ENCODE measurements at places on chromosomes 2 and 18.

DNA sequence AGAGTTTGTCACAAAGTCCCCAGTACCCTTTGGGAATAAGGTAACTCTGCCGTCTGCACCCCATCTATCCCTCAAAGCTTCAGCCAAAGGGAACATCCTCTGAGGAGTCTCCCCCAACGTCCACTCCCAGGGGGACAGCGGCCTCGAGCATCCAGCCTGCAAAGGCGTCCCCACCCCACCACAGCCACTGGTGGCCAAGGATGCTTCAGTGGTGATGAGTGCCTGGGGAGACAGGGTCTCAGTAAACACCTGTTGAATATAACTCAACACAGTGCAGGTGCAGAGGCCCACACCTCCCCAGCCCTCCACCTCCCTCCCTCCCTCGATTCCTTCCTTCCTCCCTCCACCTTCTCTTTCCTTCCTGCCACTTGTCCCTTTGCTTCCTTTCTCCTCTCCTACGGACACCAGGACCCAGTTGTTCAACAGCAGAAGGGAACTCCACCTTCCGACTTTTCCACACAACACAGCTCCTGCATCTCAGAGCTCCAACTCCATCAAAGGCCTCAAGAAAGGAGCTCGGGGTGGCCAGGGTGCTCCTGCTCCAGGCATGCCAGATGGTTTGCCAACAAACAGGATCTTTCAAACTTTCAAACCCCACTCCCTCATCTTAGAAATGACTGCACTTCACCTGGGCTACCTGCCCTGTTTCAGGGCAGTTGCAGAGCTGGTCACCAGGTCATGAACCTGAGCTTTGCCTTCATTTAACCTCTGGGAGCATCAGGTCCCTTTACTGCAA is 87.8 kb upstream of the SNTG2 start:
- no peaks in the 10 kb centered on the region for H3K27me3 ChIP-seq
- no peak overlapping the region for H3K27ac ChIP-seq
- DNase-seq = no peak
- no peaks in the 10 kb centered on the region for H3K4me1 ChIP-seq
- no peaks in the 10 kb centered on the region for H3K36me3 ChIP-seq

DNA sequence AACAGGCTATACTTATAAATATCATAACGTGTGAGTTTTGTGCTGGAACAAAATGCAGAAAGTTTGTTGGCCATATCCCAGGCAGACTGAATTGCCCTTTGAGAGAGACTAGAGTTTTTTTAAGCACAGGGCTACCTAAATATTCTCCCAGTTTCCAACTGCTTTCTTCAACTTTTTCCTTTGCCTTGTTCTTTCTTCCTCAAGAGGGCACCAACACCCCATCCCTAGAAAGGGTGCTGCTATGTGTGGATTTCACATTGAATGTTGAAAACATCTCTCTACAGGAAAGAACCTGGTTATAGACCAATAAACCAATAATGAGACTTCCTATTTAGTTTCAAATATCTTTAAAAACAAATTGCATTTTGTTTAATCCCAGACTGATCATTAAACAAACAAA is 87.9 kb downstream of the ICOS start:
- DNase-seq = no peak
- H3K36me3 ChIP-seq = no peaks in the 10 kb centered on the region
- H3K4me3 ChIP-seq = no peak overlapping the region
- H3K4me1 ChIP-seq = peaks cover 36% of the 10 kb centered on the region
- H3K27me3 ChIP-seq = no peaks in the 10 kb centered on the region
- no peak overlapping the region for H3K27ac ChIP-seq

GRCh38 chr2:14552818-14553217 is 79.7 kb upstream of the LRATD1 start:
- no peaks in the 10 kb centered on the region for H3K4me1 ChIP-seq
- no peak overlapping the region for H3K4me3 ChIP-seq
- no peak for DNase-seq
- H3K36me3 ChIP-seq = no peaks in the 10 kb centered on the region
- no peaks in the 10 kb centered on the region for H3K27me3 ChIP-seq
- H3K27ac ChIP-seq = no peak overlapping the region

DNA sequence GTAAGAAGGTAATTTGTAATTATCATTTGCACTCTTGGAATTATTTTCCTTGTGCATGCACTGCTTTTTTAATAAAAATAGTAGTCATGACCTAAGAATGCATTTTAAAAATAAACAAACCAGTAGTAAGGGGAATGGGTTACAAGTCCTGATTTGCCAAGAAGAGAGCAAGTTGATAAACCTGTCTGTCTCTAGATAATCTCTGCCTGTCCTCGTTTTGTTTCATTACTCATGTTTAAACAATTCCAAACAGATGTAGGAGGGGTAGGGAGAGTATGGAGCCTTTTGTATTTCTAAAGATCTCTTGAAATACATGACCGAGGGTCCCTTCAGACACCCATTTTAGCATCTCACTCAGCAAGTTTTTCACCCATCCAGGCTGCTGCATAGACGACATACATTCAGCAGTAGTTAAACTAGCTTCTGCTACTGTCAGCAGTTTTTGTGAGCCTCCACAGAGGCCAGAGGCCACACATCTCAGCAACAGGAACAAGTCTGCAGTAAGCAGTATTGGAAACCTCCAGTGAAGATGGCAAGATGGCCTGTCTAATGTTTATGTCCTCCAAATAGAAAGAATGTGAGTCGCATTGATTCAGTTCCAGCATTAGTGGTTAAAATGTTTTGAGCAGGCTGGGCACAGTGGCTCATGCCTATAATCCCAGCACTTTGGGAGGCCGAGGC is 2.3 kb upstream of the EXOC6B start:
- peaks cover 54% of the 10 kb centered on the region for H3K4me1 ChIP-seq
- no peak overlapping the region for H3K4me3 ChIP-seq
- peaks cover 5% of the 10 kb centered on the region for H3K27me3 ChIP-seq
- H3K27ac ChIP-seq = no peak overlapping the region
- H3K36me3 ChIP-seq = no peaks in the 10 kb centered on the region
- no peak for DNase-seq

DNA sequence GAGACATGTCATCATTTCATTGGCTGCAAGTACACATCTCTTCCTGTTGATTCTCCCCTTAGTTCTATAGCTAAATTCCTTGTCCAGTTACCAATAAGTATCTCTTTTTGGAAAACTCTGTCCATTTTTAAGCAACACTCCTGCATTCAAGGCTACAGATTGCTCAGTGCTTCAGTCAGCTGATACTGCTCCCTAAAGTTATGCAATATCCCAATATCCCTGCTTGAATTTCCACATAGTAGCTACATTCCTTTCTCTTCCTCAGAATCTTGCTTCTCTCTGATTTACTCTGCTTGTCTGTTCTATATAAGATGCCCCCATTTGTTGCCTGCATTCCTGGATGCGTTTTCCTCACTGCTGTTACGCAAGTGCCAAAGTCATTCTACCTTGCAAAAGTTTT is 109.8 kb downstream of the PARD3B start:
- no peaks in the 10 kb centered on the region for H3K27me3 ChIP-seq
- H3K27ac ChIP-seq = no peak overlapping the region
- H3K4me1 ChIP-seq = no peaks in the 10 kb centered on the region
- DNase-seq = no peak

Measured in T-helper 2 cell treated with Interferon-gamma antibody and Interleukin-4, amounts not matched to agents 5 μg/mL and 100 μg/mL, for 36 hours (primary cell).